ENCODE measurements at places on chromosomes 12 and 14.

DNA sequence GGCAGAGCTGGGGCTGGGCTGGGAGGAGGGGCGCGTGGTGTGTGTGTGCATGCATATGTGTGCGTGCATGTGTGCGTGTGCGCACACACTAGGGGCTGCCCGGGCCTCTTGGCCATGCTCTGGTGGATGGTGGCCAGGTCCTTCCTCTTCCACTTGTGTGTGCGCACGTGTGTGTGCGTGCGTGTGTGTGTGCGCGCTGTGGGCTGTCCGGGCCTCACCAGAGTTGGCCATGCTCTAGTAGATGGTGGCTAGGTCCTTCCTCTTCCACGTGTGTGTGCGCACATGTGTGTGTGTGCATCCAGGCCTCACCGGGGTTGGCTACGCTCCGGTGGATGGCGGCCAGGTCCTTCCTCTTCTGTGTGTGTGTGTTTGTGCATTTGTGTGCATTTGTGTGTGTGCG is 24.7 kb downstream of the FOXN4 start:
- DNase-seq = no peak

GRCh38 chr12:62660756-62661155 is 194.1 kb downstream of the MON2 start:
- DNase-seq = no peak

- no peak for DNase-seq
These were observed 38.7 kb upstream of the SGPP1 start for GRCh38 chr14:63766611-63767010.

DNA sequence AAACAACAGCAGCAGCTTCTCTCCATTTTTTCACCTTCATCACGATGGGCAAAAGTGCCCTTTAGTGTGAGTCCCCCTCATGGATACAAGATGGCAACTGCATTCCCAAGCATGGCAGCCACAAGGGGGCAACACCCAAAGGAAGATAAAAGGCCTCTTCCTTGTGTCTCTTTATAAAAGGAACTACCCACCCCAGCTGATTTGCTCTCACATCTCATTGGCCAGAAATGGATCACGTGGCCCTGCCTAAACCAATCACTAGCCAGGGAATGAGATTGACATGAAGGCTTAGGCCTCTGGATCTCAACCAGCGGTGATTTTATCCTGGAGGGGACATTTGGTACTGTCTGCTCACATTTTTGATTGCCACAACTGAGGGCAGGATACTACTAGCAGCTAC is 21.9 kb upstream of the IFT81 start:
- DNase-seq = no peak

DNA sequence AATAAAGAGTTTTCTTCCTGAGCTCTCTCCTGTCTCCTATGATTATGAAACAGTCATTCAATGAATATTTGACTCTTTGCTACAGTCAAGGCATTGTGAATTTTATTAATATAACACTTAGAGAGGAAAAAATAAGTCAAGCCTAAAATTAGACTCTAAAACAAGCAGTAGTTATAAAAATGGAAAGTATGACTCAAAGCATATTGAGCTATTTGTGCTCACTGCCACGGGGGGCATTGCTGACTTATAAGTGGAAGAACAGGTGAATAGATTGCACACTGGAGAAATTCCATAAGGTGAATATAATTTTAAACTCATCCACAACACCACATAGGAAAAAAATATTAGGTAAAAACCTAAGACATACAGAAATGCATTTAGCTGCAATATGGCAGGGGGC is 87.7 kb upstream of the CCDC196 start:
- DNase-seq = no peak

GRCh38 chr14:33792720-33793368 is 158.0 kb downstream of the EGLN3 start:
- DNase-seq = no peak

DNA sequence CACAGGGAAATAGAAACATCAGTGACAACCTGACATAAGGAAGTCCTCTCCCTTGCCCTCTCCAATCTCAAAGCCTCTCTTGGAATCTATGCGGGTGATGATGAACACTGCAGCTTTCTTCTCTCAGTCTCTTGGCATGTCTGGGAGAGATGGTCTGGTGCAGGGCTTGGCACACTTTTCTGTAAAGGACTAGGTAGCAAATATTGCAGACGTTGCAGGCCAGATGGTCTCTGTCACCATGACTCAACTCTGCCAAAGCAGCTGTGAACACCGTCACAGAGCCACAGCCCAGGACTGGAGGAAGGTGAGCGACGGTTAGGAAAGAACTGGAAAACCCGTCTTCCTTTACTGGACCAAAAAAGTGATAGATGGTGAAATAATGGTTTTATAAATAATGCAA is 591.0 kb upstream of the TMEM132C start:
- no peak for DNase-seq

- no peak for DNase-seq
These were observed 211.6 kb upstream of the PDZRN4 start for GRCh38 chr12:40976546-40976945.

DNA sequence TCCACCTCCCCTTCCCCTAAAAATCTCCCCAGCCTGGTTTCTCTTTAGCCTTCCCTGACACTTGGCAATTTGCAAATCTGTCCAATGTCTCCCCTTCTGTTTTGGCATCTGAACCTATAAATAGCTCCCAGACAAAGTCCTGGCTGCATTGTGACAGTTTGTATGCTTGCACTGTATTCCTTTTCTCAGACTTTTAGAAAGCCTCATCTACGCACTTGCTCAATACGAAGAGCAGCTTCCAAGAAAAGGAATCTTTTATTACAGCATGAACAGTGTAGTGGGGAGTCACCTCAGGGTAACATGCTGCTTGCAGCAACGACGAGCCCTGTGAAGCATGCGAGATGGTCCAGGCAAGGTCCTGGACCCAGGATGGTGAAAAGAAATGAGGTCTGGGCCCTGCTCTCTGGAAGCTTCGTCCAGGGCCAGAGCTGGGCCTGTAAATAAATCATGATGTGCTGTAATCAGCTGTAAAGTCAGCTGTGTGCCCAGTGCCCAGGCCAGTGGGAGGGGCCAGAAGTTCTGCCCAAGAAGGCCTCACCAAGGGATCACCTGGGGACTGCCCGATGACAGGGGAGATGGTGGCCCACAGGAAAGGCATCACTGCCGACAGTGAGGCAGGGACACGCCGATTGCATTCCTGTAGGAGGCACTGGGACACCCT is 88.3 kb downstream of the RIN3 start:
- DNase-seq = no peak

DNA sequence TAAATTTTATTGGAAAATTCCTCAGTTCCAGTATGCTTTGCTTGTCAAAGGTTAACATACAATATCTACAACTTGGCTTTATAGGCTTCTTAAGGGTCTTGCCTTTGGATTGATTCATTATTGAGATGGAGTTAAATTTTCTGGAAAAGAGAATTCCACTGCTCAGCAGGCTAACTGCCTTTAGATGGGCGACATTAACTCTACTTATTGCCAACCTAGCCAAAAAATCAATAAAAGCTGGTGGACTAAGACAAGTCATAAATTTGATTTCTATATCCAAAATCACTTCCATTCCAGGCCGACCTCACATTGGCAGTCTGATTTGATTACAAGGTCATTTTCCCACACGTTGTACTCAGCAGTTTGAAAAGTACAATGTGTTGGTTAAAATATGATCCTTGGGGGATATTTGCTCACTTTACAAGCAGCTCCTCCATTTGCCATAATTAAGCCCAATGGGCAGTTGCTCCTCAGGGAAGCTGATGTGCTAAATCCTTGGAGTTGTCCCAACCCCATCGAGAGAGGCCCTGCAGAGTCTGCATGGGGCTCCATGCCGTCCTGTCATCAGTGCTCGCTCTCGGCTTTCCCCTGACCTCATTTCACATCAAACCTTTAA is 36.1 kb upstream of the CRY1 start:
- no peak for DNase-seq

- DNase-seq = no peak
These were observed 260.6 kb upstream of the GARIN6 start for GRCh38 chr12:99386907-99387306.

- DNase-seq = no peak
These were observed 86.2 kb upstream of the PLXNC1 start for GRCh38 chr12:94062194-94062593.

GRCh38 chr12:85072826-85073225 is 36.7 kb downstream of the LRRIQ1 start:
- DNase-seq = no peak

DNA sequence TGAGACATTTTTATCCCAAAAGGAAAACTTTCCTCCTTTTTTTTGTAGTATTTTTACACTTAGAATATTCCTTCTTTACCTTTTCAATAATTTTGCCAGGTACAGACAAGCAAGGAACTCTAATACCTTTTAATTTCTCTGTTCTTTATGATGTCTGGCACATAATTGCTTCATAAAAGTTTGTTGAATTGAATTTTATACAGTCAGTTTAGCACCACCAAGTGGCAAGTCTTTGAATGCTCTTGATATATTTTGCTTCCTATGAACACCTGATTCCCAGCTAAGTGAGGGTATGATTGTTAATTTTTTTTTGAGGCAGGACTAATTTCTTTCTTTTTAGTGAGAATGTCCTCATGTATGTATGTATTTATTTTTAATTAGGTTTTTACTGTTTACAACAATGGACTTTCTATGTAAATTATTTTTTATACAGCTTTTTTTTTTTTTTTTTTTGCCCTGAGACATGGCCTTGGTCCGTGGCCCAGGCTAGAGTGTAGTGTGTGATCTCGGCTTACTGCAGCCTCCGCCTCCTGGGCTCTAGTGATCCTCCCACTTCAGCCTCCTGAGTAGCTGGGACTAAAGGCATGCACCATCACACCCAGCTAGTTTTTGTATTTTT is 6.9 kb downstream of the TBC1D15 start:
- DNase-seq = no peak

DNA sequence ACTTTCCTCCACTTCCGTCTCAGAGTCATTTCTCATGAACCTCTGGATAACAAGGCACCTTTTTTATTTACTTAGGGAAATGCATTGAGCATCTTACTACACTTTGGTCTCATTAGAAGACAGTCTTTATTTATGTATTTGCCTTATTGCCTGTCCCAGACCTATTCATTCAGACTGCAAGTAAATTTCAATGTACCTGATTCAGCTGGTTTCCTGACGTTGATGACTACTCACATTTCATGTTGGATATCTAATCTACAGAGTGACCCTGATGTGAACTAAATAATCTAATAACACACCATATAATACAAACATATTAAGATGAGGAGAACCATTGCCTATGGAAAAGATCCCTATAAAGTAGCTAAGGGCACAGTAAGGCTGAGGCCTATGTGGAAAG is 267.7 kb downstream of the SLC6A15 start:
- no peak for DNase-seq

GRCh38 chr12:94145191-94145983 is 3.0 kb upstream of the PLXNC1 start:
- DNase-seq = no peak

- DNase-seq = no peak
These were observed 197.2 kb downstream of the CHST11 start for GRCh38 chr12:104653730-104654664.

DNA sequence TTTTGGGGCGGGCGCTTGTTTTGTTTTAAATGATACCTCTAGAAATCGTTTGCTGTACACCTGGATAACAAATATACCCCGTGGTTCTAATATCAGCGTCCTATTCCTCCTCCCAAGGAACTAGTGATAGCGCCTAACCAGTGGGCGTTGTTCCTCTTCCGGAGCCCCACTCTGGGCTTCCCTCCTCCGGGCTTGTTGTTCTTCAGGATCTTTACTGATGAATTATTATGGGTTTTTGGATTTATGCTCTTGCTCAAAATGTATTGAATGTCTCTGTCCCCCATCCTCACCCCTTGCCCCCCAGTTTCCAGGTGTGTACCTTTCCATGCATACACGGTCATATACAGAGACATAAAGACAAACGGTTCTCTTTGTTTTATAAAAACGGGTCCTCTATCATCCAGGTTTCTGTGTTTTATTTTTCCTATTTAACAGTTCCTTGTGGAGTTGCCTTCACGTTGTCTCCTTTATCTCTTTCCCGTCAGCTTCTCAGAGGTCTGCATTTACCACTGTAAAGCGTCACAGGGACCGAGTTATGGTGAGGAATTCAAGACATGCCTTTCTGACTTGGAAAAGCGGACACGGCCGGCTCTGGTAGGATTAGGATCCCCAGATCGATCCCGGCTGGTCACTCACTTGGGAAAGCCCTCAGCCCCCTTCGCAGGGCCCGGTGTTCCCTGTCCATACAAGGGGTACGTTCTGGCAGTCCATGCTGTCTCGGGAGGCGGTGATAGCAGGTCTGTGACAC is 655 bp upstream of the PLEKHG3 start:
- DNase-seq = no peak

- no peak for DNase-seq
These were observed 19.9 kb downstream of the CCND2 start for GRCh38 chr12:4293299-4293965.

- no peak for DNase-seq
These were observed 61.2 kb downstream of the PTPN21 start for GRCh38 chr14:88493392-88494185.

- no peak for DNase-seq
These were observed at the start of gene MGAT4C for GRCh38 chr12:86256163-86256562. MGAT4C (minus strand) TSS chr12:86256391.

DNA sequence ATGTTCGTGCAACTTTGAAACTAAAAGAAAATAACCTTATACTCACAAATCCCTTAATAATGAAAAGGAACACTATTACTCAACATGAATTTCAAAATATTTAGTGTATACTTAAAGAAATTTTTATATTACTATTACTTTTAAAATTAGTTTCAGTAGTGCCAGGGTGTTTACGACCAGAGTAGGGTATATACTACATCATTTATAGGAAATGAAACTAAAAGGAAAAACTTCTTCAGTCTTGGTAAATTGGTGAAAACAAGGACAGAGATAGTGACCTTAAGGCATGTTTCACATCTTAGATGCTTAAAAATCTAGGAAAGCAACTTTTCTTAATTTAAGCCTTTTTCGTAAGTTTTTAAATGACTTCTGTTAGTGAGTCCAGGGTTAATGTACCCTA is 4.5 kb downstream of the USP15 start:
- no peak for DNase-seq

GRCh38 chr12:68913682-68914081 is 19.3 kb downstream of the CPM start:
- no peak for DNase-seq

GRCh38 chr14:64760146-64760755 is 56.0 kb downstream of the PLEKHG3 start:
- DNase-seq = no peak

GRCh38 chr14:94390372-94391086 is 2.1 kb upstream of the SERPINA1 start:
- DNase-seq = no peak

GRCh38 chr12:105426766-105427165 is 96.3 kb downstream of the C12orf75 start:
- DNase-seq = no peak

GRCh38 chr14:69693801-69694729 is 72.9 kb upstream of the SRSF5 start:
- DNase-seq = no peak

- DNase-seq = no peak
These were observed 160.8 kb upstream of the TMPO start for GRCh38 chr12:98354520-98355035.

GRCh38 chr12:79016181-79016580 is 151.6 kb downstream of the SYT1 start:
- no peak for DNase-seq

GRCh38 chr14:52840877-52841276 is 49.5 kb upstream of the GNPNAT1 start:
- no peak for DNase-seq

- DNase-seq = no peak
These were observed 96.9 kb upstream of the PMCH start for GRCh38 chr12:102294568-102294967.
